ENCODE measurements at places on chromosomes 2 and 18. TPM values are rescaled to one million over a fixed set of nuclear protein-coding genes. Genes with fewer than 3 reads are reported as not detected.

The KCNG2 gene
- not detected for total RNA-seq

DNA sequence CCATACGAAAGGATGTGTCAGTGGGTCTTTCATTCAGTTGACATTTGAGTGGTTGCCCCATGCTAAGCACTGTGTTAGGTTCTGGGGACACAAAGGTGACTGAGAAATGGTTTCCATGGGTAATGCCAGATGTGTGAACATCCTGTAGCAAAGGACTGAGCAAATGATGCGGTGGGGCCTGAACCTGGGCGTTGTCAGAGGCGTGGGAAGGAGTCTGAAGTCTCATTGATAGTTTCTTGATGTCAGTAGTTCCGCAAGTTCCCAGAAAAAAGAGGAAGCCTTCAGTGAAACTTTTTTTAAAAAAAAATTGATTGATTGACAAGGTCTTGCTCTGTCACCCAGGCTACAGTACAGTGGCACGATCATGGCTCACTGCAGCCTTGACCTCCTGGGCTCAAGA lies 56.9 kb downstream of the LIMS1 start:
- no peak for DNase-seq

DNA sequence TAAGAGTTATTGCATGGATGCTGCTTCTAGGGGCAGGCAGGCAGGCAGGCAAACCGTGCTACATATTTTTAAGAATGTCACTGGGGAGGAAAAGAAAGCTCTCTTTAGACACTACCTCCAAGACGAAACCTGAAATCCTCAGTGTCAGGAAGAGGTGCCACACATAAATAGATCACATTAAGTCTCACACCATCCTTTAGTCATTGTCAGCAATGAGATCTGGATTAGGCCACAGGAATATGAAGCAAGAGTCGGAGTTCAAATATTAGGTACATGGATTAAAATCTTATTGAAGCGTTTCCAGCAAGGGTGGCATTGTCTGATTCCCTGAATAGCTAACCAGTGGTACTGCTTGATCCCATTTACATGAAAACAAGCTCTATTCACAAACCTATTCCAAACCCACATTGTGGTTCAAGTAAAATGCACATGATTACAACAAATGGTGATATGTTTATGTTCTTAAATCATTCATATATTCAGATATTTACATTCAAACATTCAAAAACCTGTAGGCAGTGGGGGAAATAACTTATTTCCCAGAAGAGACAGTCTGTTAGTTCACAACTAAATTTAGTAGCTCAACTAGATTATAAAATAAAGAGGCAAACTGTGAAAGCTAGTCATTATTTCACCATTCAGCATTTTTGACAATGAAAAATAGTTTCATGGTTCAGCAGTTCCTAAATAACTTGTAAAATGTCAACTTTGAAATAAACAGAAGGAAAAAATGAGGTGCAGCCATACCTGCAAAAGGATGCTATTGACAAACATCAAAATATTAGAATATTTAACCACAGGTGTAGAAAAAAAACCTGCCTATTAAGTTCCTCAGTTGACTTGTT lies 195.4 kb upstream of the SIX3 start:
- DNase-seq = no peak

GRCh38 chr18:23380001-23380550 lies 73.0 kb upstream of the RIOK3 start:
- no peak for DNase-seq

GRCh38 chr2:147097747-147098146 lies 747.1 kb upstream of the ACVR2A start:
- no peak for DNase-seq

Data from tongue (tissue), 3 donors.